Activated CD8-positive, alpha-beta T cell treated with anti-CD3 and anti-CD28 coated beads, Interleukin-2, amount 10 ng/mL, durations not matched to agents 7 days and 5 days (primary cell): ENCODE measurements at places on chromosomes 5 and 9. TPM values are rescaled to one million over a fixed set of nuclear protein-coding genes. Genes with fewer than 3 reads are reported as not detected.

DNA sequence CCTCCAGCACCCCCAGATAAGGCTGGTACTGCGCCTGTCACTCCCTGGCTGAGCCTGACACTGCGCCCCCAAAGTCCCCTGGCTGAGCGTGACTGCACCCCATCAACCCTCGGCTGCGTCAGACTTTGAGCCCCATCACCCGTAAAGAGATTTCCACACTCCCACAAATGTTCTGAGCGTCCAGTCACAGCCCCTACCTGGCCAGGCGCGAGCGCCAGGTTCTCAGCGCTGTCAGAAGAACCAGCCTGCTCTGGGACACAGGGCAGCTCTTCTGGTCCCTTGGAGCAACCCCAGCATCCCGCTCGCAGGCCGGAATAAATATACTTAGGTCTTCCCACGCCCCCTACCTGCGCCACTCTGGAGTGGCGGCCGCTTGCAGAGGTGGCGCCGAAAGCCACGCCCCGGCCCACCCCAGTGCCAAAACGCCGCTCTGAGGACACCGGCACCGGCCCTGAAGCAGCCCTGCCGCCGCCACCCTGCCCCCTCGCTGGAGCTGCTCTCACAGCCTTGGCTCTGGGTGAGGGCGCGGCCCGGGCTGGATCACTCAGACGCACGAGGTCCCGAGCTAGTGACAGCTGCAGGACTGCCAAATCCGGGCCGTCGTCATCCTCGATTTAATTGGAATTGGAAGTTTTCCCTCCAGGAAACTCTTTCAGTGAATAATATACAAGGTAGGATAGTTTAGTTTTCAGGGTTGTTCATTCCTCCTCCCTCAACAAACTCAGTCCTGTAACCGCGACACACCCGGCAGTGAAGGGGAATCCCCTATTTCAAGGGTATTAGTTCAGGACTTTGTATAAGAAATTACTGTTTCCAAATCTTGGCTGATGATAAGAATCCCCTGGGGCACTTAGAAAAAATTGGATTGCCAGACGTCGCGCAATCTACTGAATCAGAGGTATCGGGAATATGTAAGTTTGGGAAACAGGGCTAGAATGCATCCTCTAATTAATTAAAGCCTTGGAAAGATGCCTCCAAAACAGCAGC lies 1.2 kb upstream of the CEMIP2 start:
- no peaks in the 10 kb centered on the region for H3K27me3 ChIP-seq
- DNase-seq: peak; percentile 83
- peak overlapping the region; percentile 80 for H3K4me3 ChIP-seq

GRCh38 chr5:143896516-143896915 lies 84.6 kb downstream of the HMHB1 start:
- no peak overlapping the region for H3K27ac ChIP-seq
- no peak overlapping the region for H3K4me3 ChIP-seq
- no peak for DNase-seq
- no peaks in the 10 kb centered on the region for H3K27me3 ChIP-seq
- H3K4me1 ChIP-seq: peaks cover 34% of the 10 kb centered on the region

DNA sequence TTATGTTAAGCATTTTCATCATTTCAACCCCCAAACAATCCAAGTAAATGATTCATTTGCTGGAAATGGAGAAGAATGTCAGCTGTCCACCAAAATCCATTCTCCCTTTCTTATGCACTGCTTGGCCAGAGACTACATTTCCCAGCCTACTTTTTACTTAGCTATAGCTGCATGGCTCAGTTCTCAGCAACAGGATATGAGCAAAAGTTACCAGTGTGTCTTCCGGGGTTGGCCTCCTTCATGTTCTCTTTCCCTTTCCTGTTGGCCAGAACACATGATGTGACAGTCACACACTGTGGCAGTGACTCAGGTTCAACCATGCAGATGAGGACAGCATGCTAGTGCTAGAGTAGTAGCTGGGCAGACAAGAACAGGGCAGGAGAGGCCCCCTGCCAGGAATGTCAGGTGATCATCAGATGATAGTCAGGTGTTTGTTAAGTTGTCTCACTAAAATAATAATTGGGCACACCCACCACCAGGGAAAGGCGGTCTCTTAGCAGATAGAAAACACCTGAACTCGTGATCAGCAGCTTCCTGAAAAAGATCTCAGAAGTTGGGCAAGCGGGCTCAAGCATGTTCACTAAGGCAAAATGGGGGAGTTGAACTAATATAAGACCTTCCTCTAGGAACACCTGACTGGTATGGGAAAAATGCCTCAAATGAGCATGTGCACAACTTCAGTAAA lies 12.2 kb downstream of the GPR150 start:
- H3K36me3 ChIP-seq: peaks cover 22% of the 10 kb centered on the region
- H3K27ac ChIP-seq: peak overlapping the region; percentile 91
- H3K27me3 ChIP-seq: peaks cover 12% of the 10 kb centered on the region
- no peak overlapping the region for H3K4me3 ChIP-seq

The FUT7 gene
- total RNA-seq: 2.5 TPM

The SLC25A2 gene
- total RNA-seq: 0.39 TPM

The CDH18 gene
- not detected for total RNA-seq

- peaks cover 17% of the 10 kb centered on the region for H3K4me1 ChIP-seq
- peak overlapping the region; percentile 79 for H3K4me3 ChIP-seq
- H3K27ac ChIP-seq: peak overlapping the region; percentile 98
- no peaks in the 10 kb centered on the region for H3K36me3 ChIP-seq
- H3K27me3 ChIP-seq: peaks cover 13% of the 10 kb centered on the region
- DNase-seq: no peak
Measured at GRCh38 chr9:98255061-98255577, 330 bp downstream of the TBC1D2 start.

DNA sequence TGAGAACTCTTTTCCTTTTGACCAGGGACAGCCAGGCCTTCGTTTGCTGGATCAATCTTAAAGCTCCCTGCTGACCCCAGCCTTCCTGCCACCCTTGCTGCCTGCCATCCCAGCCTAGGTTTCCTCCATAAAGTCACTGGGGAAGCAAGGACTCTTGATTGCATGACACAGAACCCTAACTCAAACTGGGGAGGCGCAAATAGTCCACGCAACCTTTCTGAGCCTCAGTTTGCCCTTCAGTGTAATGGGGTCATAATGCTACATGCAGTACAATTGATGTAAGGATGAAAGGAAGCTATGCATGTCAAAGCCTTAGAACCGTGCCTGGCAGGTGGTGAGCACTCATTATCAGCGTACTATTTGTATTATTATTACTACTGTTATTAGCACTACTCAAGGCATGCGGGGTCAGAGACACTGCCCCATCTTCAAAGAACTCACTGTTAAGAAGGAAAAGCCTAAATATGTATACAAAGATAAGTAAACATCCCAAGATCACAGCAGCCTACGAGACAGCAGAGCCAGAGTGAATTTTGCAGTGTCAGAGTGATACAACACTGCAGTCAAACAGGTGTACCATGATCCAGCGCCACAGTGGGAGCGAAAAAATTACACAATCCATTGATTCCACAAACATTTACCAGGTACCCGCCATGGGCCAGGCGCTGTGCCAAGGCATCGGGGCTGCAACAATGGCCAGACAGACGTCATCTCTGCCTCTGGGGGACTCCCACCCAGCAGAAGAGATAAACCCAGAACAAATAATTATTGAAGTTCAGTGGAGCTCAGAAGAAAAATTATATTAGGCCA lies 16.9 kb upstream of the CPLX2 start:
- H3K27ac ChIP-seq: no peak overlapping the region
- H3K4me1 ChIP-seq: no peaks in the 10 kb centered on the region
- no peaks in the 10 kb centered on the region for H3K36me3 ChIP-seq
